ENCODE measurements at places on chromosomes 2 and 18.

- DNase-seq, result no peak
Measured at GRCh38 chr2:30259071-30259470, 27.7 kb downstream of the LBH start.

DNA sequence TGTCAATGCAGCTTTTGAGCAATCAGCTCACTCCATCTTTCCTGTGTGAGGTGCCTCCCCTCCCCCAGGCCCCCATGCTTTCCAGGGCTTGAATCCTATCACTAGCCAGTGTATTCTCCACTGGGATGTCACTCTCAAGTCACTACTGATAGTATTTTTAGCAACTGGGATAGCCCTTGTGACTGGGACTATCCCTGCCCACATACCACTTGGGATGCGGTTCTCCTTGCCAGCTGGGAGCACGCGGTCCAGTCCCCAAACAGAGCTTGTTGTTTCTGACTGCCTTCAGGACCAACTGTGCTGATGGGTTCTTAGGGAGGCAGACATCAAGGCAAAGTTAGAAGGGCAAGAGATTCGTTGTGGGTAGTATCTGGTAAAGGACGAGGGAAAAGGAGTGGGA, 134.9 kb downstream of the FAM161A start:
- no peak for DNase-seq

- DNase-seq, result no peak
Measured at GRCh38 chr2:110717734-110718133, 14.6 kb upstream of the ACOXL start.

DNA sequence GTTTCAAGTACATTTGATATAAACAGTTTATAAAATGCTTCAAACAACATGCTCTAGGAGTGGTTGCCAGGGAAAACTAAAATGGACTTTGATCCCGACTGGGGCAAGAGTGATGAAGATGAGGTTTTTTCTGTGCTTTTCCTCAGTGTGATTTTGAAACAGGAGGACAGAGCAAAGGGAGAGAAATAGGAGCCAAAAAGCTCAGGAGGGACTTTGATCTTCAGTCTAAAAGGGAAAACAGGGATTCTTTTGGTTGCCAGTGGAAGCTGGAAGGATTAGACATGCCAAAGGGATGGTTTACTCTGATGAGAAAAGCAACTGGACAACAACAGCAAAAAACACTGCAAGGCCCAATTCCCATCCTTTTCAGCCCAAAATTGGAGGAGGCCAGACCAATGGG, 95.5 kb downstream of the LTBP1 start:
- DNase-seq, result no peak

DNA sequence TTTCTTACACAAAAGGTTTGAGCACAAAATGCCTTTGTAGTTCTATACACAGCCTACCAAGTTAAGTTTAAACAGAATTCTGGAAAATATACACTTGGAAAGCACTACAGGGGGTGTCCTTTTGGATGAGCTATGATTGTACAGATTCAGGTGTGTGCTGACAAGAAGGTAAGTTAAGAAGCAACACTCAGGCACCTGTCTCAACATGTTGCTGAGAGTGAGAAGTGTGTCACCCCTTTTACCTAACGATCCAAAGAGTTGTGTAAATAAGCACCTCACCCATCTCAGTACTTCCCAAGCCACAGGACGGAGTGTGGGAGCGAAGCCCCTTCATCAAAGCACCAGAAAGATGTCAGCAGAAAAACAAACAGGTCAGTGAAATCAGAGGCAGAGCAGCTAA, 109.5 kb upstream of the DAPL1 start:
- no peak for DNase-seq

GRCh38 chr2:119231975-119232665, 8.5 kb downstream of the STEAP3 start:
- no peak for DNase-seq

- DNase-seq, result peak; percentile 61
Measured at GRCh38 chr2:38508311-38509039, 94.3 kb downstream of the HNRNPLL start.

GRCh38 chr2:96859681-96860064, 1.9 kb upstream of the ANKRD39 start:
- DNase-seq, result no peak

DNA sequence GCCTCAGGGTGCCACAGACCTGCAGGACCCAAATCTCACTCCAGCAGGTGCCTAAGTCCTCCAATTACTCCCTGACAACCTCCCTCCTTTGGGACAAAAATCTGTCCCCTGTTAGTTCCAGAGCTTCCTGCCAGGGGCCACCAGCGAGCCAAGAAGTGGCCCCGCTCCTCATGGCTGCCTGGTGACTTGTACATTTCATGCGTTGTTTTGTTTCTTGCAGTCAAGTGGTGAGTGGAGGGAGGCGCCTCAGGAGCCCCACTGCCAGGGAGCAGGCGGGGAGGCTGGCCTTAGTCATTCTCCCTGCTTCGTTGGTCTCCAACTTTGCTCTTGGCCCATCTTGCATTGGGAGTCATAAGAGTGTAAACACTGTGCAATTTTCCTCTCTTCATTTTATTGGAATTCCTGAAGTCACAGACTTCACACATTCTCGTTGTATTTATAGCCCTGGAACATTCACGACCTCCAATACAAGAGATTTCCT, 81.3 kb downstream of the KCNF1 start:
- DNase-seq, result no peak

DNA sequence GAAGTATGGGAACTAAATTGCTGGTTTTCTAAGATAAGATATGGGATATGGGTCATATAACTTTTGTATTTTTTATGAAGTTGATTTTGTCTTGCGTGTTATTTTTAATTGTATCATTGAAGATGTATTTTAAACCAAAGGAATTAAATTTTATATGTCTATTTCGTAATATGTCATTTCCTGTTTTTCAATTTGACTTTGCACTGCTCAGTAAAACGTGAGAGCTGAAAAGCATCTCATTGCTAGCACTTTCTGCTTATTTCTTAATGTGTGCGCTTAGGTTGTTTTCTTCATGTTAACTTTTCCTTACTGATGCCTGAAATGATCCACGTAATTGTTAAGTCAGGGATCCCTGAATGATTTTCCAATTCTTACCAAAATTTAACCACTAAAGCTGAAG, 41.2 kb upstream of the KLF11 start:
- no peak for DNase-seq

DNA sequence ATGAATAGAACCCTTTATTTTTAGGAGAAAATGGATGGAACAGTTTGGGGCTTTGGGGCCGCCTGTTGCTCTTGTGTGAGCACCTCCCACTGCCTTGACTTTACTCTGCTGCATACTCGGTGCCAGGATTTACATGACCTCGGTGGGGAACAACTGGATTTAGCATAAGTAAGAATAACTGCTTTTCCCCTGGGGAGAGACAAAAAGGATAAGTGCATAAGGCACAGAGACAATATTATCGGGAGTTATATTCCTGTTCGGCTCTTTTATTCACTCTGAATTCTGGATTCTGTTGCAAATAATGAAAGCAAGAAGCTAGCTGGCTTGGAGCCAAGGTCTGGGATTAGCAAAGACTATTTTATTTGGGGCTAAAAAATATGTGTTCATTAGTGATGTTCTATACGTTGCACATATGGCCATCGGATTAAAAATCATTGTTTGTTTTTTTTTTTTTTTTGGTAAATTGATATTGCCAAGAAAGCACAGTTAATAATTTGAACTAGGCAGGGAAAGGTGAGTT, 69.8 kb downstream of the CYBRD1 start:
- no peak for DNase-seq

GRCh38 chr2:137118140-137118539, 352.8 kb downstream of the THSD7B start:
- DNase-seq, result no peak

DNA sequence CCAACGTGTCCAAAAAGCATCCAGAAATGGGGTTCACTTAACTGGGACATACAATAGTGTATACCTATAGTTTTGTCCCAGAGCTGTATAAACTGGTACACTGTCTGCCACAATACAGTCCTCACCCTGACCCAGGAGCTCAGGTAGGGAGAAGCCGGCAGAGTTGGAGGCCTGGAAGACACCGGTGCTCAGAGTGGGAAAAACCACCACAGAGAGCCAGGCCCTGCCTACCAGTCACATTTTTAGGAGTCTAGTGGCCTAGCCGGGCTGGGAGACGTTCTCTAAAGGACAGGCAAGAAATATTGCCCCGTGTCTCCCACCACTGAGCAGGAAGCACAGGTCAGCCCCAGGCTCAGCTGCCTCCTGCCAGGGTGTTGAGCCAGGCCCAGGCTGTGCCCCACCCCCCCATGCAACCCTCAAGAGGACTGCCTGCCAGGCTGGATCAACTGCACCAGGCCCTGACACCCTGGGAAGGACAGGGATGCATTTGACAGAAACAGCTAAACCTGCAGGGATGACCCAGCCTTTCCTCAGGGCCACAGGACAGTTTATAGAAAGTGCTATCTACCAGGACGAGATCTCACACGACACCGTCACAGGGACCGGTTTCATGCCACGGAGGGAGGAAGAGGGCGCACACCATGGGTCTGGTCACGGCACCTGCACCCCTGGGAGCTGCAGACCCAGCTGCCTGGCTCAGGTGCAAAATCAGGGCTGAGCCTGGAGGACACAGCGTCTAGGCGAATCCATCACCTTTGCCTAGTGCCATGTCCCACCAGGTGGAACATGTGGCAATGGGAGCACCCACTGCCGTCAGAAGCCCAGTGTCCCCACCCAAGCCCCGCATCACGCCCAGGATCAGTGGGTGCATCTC, 89.9 kb downstream of the TMEM18 start:
- no peak for DNase-seq

DNA sequence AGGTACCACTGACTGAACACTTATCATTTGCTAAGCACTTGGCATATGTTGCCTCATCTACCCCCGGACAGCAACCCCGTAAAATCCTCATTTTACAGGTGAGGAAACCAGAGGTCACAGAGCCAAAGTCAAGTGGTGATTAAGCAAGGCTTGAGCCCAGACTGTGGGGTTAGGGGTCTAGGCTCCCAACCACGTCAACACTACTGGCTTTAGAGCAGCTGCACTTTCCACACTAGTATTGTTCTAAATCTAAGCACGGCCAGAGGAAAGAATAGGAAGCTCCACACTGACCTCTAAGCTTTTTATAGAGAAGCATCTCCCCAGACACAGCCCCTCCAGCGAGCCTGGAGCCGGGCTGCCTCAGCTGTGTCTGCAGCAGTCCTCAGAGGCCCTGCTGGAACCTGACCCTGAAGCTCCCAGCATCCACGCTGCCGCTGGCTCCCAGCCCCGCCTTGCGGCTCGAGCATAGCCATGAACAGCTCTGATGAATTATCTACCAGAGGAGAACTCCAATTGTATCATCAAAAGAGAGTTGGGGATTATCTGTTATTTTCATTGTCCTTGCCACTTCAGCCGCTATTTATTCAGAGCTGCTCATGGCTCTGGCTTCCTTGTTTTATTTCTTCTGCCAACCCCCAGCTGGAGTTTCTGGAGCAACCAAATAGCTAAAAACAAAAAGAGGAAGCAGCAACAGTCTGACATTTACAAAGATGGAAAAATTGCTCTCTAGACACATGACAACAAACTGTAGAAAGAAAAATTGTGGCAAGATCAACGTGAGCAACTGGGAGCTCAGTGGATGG, 62.2 kb upstream of the RTN4 start:
- no peak for DNase-seq

GRCh38 chr18:31652357-31652756, 32.0 kb downstream of the B4GALT6 start:
- DNase-seq, result no peak

- DNase-seq, result no peak
Measured at GRCh38 chr2:110173523-110173922, 31.3 kb downstream of the NPHP1 start.

DNA sequence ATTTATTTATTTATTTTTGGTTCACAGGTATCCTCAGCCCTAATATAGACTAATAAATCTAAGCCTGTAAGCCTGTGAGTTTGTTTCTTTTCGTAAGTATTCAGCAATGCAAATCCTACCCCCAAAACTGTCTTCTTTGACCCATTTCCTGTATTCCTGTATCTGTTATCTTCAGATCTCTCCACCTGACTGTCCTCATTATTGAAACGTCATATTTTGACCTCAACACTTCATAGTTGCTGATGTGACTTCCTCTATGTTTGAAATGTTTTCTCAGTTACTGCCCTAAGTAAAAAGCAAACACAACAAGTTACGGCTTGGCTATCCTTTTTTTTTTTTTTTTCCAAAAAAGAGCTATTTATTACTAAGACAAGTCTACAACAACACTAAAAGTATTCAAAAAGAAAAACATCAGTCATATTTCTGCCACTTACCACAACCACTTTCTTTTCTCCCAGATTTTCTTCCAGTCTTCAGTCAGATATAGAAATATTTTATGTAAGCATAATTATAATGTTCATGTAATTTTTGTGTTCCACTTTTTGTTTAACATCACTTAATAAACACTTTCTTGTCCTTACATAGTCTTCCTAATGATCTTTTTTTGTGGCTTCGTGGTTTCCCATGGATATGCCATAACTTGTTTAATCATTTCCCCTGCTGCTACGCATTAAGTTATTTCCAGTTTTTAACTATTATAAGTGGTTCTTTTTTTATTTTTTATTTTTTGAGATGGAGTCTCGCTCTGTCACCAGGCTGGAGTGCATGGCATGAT, 45.0 kb upstream of the EML4 start:
- no peak for DNase-seq

DNA sequence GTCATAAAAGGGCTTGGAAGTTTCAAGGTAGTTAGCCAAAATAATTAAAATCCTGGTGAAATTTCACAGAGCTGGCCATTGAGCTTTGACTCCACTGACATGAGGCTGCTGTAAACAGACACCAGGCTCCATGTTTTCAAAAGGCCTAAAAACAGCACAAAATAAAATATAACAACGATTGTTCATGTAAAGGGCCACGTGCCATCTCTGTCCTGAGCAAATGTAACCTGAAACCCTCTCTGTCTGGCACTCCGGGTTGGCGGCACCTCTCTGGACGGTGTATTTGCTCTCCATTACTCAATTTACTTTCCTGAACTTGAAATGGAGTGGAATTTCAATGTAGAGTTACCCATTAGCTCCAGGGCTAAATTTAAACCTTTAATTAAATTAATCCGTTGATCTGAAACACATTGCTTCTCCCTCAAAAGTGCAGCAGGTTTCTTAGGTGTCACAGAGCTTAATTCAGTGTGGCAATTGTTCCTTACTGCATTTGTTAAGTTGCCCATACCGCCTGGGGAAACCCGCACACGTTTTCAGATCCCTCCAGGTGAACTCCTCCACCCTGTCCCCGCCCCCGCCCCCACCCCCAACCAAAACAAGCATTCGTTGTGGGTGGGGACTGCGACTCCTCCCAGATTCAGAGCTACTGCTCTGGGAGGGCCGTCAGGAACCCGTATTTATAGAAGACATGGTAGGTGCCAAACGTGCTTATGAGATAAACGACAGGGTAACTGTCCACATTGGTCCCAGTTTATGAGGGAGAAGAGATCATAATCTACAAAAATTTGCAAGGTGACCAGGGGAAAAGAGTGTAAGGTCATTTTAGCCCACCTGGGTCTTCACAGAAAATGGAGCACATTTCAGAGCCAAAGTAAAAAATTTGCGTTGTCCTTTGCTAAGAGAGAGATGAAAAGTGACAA, 1.2 kb upstream of the CABLES1 start:
- no peak for DNase-seq

DNA sequence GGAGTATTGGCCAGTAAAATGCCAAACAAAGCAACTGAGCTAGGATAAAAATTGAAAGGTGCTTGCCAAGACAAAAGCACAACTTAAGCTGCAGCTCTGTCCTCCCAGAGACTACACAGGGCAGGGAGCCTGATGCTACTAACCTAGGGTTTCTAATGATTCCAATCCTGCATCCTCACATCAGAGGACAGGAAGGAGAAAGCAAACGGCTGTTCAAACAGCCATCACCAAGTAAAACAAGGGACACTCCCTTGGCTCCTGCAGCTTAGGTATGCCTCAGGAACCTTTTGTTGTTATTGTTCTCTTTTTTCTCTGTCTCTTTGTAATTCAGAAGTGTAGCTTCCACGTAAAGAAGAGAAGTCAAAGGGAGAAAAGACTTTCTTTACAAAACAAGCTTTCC, 99.5 kb downstream of the TCF4 start:
- no peak for DNase-seq
